NCI-H2029 (cell line): ENCODE measurements at places on chromosomes 13 and 19.

DNA sequence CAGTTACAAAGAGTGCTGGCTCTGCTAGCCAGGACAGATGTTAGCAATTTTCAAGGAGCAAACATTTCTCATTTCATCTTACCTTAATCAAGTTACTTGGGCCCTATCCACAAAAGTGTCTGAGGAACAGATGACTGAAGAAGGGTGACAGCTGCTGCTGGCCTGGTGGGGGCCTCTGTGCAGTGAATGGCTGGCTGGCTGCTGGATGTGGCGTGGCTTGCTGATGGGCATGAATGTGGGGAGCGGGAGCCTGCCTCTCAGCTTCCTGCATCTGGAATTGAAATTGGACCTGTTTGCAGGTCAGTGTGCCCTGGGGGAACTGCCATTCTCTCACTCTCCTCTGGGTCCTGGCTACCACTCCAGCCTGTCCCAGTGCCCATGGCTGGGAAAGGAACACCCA, 94.7 kb downstream of the RGCC start:
- DNase-seq: no peak

GRCh38 chr19:18789883-18790565, 1.1 kb downstream of the COMP start:
- no peak for DNase-seq

DNA sequence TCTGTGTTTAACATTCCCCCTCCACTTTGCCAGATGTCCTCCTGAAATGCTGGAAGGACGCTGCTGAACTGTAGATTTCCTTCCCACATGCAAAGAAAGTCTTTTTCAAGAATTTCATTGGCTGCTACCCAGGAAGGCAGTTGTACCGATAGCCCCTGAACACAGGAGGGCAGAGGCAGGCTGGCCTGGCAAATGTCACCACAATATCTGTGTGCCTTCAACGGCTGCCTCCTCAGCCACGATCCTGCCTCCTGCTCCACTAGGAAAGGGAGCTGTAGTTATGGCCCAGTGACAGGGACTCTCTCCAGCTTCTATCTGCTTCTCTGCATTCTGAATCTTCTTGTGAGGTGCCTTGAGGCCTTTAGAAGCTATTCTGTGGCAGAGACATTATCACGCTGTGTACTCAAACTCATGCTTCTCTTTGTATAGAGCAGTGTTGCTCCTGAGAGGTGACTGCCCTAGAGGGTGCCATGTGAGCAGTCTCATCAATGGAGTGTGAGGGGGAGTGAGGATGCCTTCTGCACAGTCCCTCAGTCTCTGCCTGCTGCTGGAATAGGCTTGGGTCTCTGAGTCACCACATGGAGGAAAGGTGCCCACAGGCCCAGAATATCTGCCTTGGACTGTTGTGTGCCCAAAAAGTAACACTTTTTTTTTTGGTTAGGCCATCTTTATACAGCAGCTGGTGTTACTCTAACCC, 279.8 kb downstream of the DNAJC15 start:
- no peak for DNase-seq

GRCh38 chr13:113179374-113180230, 21.2 kb downstream of the PROZ start:
- no peak for DNase-seq

GRCh38 chr13:108326309-108326708, 56.8 kb downstream of the TNFSF13B start:
- DNase-seq: peak; percentile 56

- no peak for DNase-seq
These were observed 12.4 kb upstream of the ZSCAN4 start for GRCh38 chr19:57656346-57656745.

- no peak for DNase-seq
These were observed 100.7 kb downstream of the MIPEP start for GRCh38 chr13:23788459-23788858.

- DNase-seq: no peak
These were observed 4.3 kb upstream of the POSTN start for GRCh38 chr13:37602733-37603381.

- DNase-seq: no peak
These were observed 41.6 kb upstream of the C1QTNF9 start for GRCh38 chr13:24267801-24268200.
